HepG2 (cell line): ENCODE measurements at places on chromosomes 2 and 18.

DNA sequence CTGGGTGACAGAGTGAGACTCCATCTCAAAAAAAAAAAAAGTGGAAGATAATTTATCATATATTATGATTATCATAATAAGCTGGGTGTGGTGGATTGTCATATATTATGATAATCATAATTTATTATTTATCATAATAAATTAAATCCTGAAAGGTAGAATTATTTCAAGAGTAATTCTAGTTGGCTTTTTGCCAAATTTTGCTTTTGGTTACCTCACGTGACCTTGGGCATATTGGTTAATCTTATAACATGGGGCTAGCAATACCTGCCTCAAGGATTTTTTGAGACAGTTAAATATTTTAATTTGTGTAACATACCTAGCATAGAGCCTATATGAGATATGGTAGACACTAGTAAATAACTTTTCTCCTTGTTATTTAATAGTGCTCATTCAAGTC is 111.3 kb upstream of the TTC27 start:
- no peak for DNase-seq

GRCh38 chr18:78754311-78755043 is 225.1 kb upstream of the SALL3 start:
- no peak for DNase-seq

DNA sequence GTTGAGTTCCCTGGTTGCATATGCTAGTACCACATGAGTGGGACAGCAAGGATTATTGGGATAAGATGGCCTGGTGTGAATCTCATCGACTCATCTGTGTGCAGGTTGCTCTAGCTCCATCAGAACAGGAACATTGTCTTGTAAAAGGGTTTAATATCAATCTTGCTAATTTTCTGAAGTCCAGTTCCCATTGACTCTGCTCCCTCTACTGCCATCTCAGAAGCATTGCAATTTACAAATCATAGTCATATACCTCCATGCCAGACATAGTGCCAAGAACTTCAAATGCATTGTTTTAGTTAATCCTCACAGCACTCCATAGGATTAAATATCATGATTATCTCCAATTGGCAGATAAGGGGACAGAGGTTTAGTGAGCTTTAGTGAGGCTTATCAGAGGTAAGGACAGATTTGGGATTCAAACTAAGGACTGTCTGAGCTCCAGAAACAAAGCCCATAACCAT is 4.8 kb upstream of the STAT4 start:
- no peak for DNase-seq

GRCh38 chr2:236782938-236783337 is 213.3 kb downstream of the ACKR3 start:
- no peak for DNase-seq

DNA sequence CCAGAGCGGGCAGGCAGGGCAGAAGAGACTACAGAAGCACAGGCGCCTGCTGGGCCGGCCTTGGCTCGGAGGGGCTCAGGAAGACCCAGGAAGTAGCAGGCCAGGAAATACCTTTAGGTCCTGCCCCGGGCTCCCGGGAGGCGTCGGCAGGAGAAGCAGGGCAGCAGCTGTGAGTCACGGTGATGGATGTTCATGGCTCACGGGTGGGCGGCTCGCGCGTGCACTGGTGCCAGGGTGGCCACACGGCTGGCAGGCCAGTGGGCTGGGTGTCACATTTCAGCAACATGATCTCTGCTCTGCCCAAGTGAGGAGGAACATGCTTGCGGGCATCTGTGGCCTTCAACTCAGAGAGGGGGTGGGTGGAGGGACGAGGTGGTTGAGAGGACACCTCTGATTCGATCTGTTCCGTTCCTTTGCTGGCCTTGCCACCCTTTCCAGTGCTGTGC is 139.3 kb downstream of the KLHL29 start:
- no peak for DNase-seq

GRCh38 chr2:134132490-134132857 is 121.4 kb upstream of the MGAT5 start:
- peak; percentile 80 for DNase-seq

DNA sequence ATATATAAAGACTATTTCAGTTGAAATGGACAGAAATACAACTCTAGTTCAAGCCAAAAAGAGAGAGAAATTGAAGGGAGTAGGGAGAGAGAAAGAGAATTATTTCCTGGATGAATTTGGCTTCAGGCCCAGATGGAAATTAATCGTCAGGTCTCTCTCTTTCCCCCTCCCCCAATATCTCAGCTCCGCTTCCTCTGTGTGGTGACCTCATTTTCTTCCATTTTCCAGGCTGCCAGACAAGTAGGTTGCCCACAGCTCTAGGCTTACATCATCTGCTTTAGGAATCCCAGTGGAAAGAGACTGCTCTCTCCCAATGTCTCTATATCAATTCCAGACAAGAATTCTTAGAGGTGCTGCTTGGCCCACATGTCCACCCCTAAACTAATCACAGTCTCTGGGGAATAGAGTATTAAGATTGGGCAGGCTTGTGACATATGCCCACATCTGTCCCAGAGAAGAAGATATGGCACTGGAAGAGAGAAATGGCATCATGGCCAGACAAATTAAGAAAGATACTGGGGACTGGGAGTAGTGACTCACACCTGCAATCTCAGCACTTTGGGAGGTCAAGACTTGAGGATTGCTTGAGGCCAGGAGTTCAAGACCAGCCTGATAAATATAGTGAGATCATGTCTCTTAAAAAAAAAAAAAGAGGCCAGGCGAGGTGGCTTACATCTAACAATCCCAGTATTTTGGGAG is 37.2 kb upstream of the CFAP36 start:
- DNase-seq, result no peak

DNA sequence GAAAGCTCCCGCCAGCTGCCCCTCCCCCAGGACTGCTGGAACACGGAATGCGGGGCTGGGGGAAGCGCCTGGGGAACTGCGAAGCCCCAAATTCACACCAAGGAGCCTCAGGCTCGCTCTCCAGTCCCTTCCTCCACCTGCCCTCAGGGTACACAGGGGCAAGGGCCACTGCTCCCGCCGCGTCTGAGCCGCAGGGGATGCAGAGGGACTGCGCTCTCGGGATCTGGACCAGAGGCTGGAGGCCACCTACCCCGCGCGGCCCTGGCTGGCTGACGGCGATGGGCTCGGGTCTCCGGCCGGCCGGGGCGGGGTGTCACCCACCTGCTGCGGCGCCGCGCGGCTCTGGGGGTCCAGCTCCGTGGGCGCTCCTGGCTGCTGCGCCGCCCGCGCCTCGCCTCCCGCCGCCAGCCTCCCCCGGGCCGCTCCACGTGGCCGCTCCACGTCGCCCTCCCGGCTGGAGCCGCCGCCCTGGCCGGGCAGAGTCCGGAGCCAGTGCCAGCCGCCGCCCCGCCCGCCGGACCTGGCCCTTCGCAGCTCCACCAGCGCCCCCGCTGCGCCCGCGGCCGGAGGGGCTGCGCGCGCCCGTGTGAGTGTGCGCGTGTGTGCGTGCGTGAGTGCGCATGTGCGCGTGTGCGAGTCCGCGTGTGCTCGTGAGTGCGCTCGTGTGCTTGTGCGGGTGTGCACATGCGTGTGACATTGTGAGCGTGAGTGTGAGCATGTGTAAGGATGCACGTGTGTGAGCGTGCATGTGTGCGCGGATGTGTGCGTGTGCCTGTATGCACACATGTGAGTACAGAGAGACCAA is at the start of gene CGREF1:
Gene CGREF1 (minus strand): TSS at position 604 of the 805 bp plus-strand sequence. CDS start 14,762 bp downstream, outside the sequence.
- DNase-seq, result no peak

DNA sequence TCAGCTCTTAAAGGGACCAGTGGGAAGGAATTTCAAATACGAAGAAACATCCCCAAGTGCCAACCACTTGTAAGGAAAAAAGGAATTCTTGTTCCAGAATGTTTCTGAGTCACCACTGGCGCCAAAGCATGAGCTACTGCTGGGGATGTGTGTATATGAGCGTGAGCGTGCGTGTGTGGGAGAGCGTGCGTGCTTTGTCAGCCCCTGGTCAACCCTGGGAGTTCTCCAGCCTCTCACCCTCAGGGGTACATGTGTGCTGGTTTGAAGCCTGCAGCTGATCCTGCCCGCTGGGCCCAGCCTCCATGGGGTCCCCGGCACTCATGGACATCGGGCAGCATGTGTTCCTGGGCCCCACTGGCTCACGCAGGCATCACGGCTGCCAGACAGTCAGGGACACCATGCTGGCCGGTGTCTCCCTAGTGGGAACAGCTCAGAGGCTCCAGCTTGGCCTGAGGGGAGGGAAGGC is 17.1 kb downstream of the HS6ST1 start:
- DNase-seq, result no peak

DNA sequence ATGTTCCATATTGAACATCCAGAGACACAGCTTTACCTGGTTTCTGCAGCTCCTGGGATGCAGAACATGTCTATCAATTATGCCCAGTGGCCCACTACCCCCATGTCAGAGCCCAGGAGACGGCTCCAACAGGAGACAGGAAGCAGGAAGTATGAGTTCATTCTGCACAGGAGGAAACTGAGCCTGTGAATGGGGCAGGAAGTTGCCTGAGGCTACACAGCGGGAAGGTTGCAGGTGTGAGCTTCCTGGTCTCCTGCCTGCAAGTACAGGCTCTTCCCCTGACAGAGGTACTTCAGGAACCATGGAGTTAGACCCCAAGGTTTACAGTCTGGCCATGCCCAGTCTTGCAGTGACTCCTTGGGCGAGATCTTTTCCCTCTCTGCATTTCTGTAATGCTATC is 2.8 kb upstream of the BOK start:
- no peak for DNase-seq
